Stromal cell of bone marrow (primary cell): ENCODE measurements at places on chromosomes 2 and 18.

- DNase-seq, result no peak
Measured at GRCh38 chr18:59690186-59690982, 6.8 kb downstream of the CCBE1 start.

- DNase-seq, result no peak
Measured at GRCh38 chr2:26559556-26559955, 81.6 kb downstream of the CIB4 start.

- DNase-seq, result no peak
Measured at GRCh38 chr2:28580078-28580477, 84.2 kb downstream of the PLB1 start.

- DNase-seq, result no peak
Measured at GRCh38 chr2:172095905-172096625, 6.6 kb downstream of the DLX2 start.

DNA sequence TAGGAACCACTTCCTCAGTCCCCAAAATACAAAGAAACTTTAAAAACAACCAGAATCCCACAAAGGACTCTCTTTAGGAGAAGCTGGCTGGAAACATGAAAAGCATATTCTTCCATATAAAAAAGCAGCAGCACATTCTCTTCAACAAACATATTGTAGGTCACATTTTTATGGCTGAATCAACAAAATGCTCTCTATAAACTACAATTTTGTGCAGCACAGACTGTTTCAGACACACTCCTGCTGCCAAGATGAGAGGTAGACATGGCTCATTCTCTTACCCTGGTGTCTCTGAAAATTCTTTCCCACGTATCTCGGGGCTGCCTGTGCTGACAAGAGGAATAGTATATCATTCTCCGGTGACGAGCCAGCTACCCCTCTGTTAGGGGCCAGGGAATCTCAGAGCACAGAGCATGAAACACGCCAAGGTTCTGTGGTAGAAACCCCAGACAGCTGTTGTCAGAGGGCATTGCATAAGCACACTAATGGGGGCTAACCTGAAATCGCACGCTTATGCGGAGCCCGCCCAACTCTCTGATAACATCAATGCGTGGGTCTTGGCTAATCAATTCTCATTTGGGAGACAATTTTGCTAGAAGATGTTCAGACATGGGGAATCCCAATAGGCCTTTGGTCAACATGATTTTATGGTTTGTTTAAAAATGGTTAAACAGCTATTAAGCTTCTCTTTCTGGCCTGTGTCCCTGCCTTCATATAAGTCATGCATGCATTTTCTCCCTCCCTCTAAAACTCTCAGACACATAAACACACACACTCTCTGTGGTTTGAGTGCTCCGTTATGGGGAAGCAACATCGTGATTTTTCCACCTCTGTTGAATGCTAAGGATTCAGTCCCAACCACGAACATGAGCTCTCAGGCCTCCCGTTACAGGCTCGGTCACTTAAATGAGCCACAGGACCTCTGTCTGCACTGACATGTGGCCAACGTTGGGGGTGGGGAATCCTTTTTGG lies 177.5 kb downstream of the INO80D start:
- DNase-seq, result no peak

- no peak for DNase-seq
Measured at GRCh38 chr18:12021596-12021995, 40.3 kb downstream of the IMPA2 start.

DNA sequence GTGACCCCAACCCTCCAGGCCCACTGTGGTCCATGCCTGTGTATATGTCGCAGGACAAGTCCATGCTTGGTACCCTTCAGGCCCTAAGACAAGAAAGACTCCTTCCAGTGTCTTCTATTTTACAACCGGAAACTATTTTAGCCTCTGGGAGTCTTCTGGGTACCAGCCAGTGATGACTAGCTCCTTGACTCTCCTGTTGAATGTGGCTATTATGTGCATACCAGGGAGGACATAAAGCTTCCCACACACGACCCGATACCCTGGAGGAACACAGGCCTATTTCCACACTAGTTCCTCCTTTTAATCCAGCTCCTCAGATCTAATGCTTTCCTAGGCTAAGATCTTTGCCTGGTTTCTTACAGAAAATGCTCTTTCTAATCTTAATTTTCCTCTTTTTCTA lies 178.1 kb downstream of the NCKAP5 start:
- DNase-seq, result peak; percentile 44

DNA sequence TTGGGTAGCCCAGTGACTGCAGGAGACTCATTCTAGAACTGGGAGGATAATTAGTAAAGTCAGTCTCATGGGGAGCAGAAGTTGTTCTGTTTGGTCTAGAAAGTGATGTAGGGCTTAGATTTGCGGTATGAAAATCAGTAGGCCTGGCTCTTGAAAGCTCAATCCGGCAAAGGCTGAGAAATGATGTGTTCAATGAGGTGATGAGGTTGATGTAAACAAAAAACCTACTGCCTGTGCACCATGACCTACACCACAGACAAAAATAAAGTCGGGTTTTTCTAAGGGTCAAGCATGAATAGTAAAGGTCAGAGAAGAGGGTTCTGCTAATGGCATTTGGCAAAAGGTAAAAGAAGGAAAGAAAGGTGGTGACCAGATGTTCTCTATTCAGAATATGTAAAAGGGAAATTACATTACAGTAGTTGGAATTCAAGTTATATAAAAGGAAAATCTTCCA lies 80.8 kb upstream of the COL5A2 start:
- no peak for DNase-seq

DNA sequence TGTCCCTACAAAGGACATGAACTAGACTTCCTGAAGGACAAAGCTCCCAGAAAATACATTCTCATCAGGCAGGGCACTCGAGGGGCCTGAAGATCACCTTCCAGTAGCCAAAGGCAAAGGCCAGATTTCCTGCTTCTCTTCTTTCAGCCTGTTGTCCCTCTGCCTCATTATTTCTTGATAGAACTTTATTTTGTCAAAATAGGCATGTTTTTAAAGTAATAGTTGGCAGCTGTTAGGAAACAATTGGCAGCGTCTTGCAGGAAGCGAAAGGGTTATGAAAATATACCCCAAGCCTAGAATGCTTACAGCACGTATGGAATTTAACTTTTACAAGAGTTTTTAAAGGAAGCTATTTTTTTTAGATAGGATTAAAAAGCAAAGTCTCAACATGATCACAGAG lies 74.9 kb downstream of the LINC00305 start:
- DNase-seq, result no peak
